ENCODE measurements at places on chromosomes 7 and 10.

- DNase-seq, result no peak
Measured at GRCh38 chr10:77391605-77392235, 245.9 kb downstream of the KCNMA1 start.

GRCh38 chr10:111222961-111223360 lies 146.1 kb downstream of the ADRA2A start:
- no peak for DNase-seq

DNA sequence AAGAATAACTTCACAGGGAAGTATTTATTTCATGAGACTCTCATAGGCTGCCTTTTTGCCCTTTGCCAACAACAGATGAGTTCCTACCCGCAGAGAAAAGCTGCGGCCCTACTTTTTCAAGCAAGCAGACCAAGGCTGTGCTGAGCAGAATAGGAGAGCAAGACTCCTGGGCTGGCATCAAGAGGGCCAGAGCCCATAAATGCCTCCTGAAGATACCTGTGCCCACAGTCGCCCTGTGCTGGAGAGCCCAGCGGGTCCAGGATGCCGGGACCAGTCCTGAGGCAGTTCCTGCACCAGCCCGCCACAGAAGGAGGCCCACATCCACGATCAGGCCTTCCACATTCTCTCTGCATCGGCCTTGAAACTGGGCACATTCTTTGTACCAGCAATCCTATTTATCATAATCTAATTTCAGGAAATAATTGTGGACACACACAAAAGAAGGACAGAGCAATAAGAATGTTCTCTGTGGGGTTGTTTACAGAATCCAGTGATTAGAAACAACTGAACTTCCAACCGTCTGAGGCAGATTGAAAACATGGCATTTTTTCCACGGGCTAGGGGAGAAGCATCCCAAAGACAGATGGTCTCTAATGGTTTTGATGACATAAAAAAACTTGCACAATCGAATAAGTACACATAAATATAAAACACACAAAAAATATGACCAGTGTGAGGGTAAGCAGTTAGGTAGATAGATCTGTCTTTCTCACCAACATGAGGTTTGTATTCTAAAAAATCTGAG lies 95.6 kb downstream of the CPXM2 start:
- DNase-seq, result no peak

DNA sequence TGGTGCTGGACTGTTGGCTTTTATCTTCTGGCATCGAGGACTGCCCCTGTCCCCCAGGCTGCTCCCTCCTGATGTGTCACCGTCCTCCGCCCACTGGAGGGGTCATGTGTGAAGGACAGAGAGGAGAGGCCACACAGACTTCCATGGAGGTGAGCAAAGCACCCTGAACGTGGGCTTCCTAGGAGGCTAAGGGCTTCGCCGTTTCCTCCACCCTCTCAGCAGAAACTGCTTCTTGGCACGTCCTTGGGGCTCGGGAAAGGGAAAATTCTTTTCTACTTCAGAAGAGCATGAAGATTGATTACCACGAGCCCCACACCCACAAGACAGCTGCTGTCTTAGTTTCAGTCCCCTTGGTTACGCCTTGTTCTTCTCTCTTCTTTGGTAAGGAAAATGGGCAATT lies 218.2 kb downstream of the CCDC3 start:
- DNase-seq, result no peak

DNA sequence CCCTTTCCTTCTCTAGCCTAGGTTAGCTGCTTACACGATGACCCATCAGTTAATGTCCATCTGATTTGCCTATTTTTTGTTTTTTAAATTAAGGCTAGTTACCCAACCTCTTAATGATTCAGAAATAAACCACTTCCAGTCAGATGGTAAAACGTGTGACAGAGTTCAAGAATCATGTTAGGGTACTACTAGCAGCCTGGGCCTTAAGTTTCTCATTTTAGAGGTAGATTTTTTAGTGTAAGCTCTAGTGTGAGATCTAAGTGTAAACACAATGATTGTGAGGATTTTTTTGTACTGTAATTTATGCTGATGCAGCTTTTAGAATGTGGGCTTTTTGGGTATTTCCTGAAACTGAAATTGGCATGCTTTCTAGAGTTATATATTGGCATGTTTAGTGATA lies 130.0 kb downstream of the CDK14 start:
- no peak for DNase-seq

All from activated CD4-positive, alpha-beta T cell treated with anti-CD3 and anti-CD28 coated beads, Interleukin-2, amount 50 U/mL, for 24 hours (primary cell).